ENCODE measurements at places on chromosomes 6 and 20.

GRCh38 chr6:3265671-3266070 is 6.9 kb downstream of the PSMG4 start:
- no peak for DNase-seq

DNA sequence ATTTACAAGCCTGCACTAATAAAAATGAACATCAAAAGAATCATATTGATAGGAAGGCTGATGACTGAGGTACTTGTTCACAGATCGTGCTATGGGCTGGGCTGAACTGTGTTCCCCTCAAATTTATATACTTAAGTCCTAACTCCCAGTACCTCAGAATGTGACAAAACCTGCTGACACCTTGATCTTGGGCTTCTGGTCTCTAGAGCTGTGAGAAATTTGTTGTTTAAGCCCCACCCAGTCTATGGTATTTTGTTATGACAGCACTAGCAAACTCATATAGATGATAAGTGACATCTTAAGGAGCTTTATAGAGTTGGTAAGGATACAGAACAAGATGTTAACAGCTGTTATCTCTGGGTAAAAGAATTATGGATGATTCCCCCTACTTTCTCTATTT is 13.8 kb downstream of the UBE2V1 start:
- DNase-seq: no peak

DNA sequence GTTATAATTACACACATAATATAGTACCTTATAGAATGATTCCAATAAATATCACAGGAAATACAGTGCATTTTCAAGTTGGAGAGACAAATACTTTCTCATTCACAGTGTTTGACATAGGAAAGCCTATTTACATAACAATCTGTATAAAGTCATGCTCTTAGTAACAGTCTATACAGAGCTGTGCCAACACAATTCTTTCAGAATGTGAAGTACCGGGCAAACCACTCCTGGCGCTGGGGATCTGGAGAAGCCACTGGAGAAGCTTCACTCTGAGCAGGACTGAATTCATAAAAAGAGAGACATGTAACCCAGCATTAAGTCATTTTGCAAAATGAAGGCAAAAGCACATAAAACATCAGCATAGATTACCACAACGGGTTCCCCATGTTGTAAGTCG is 24.9 kb upstream of the MCM9 start:
- DNase-seq: no peak

DNA sequence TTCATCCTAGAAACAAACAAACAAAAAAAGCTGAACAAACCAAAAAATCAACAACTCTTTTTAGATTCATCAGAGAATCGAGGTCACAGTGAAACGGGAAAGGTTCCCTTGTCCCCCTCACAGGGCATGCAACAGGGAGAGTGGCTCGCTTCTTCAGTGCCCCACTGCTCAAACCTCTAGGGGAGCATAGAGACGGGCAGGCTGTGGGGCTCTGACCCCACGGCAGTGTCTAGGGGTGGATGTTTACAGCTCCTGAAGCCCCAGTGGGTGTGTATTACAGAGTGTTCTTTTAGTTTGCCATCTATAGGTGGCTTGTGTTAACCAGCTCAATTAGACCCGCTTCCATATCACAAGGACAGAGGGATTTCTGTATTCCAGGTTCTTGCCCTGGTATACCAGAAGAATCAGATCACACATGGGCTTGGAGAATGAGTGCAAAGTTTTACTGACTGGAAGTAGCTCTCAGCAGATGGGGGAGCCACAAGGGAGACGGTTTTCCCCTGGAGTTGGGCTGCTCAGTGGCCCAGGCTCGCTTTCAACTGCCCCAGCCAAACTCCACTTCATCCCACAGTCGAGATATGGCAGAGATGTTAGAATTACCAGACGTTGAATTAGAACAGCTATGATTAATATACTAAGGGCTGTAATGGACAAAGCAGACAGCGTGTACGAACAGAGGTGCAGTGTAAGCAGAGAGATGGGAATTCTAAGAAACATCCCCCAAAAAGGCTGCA is 192.6 kb upstream of the CST7 start:
- no peak for DNase-seq

GRCh38 chr6:1164600-1164999 is 147.3 kb upstream of the FOXQ1 start:
- DNase-seq: no peak

- DNase-seq: no peak
Observed at GRCh38 chr20:57491373-57491772, 33.6 kb downstream of the CTCFL start.

DNA sequence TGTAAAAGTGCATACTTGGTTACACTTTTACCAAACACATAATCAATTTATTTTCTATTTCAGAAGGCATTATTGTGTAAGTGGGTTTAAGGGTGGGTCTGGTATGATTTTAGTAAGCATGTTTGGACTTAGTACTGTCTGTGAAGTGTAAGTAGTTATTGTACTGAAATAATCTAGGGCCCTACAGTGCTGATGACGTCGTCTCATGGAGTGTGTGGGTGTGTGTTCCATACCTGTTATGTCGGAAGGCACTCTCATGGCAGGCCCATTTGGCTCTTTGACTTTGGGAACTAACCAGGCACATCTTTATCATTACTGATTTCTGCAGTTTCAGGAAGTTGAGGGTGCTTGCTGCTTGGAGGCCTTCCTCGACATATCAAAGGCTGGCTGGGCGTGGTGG is 155.1 kb downstream of the SASH1 start:
- no peak for DNase-seq

GRCh38 chr6:55445648-55446204 is 118.5 kb downstream of the GFRAL start:
- DNase-seq: peak; percentile 15

- peak; percentile 33 for DNase-seq
Observed at GRCh38 chr6:157188213-157188612, 135.1 kb downstream of the TMEM242 start.

- DNase-seq: no peak
Observed at GRCh38 chr6:36639171-36639808, 39.2 kb upstream of the CDKN1A start.

DNA sequence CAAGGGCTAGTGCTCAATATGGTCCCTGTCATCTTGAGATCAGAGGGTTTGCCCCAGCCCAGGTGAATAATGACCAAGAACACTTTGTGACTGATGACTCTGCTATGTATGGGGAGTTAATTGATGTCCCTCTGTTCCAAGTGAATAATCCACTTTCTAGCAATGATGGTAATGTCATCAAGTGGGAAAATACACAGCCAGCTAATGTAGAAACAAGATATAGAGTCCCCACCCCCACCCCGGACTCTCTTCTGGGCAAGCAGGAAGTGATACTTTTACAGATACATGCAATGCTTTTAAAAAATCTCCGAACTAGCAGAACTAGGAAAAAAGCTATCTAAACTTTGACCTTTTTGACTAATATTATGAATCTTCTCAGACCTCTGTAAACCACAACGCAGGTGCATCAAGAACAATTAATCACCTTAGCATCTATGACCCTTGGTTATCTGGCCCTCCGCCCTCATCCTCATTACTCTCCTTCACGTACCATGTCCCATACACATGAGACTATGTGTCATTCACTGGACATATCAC is 30.5 kb downstream of the CNR1 start:
- no peak for DNase-seq

- DNase-seq: no peak
Observed at GRCh38 chr6:155173488-155173887, 90.3 kb upstream of the CLDN20 start.

DNA sequence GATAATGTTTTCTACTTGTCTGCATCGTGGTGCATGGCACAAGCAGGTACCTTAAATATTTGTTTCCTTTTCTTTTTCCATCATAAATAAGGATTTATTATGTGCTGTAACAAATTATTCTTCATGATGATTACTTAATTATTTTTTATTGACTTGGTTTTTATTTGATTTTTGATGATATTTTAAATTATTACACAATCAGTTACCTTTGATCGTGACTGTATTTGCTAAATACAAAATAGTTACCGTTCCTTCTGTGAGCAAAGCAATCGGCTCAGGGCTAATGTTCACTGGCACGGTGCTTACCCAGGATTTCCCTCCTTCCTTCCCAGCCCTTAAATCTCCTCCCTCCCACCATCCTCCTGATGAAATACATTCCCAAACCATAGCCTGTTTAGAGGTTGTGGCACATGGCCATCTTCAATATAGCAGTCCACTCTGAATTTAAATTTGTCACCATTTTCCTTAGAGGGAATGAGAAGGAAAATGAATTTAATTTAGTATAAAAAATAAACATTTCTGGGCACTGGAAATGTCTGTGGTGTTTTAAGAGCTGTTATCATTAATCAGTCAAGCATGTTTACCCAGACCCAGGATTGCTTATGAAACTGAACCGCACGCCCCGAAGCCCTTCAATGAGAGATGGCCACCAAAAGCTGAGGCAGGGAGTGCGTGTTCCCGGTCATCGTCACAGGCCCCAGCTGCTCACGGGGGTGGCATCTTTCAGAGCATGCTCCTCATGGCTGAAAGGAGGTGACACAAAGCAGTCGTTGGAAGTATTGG is 23.0 kb upstream of the EXOC2 start:
- DNase-seq: no peak

GRCh38 chr6:13558718-13559117 is 15.7 kb upstream of the SIRT5 start:
- no peak for DNase-seq

Data from fibroblast of skin of abdomen (primary cell).